ENCODE measurements at places on chromosomes 11 and 22.

DNA sequence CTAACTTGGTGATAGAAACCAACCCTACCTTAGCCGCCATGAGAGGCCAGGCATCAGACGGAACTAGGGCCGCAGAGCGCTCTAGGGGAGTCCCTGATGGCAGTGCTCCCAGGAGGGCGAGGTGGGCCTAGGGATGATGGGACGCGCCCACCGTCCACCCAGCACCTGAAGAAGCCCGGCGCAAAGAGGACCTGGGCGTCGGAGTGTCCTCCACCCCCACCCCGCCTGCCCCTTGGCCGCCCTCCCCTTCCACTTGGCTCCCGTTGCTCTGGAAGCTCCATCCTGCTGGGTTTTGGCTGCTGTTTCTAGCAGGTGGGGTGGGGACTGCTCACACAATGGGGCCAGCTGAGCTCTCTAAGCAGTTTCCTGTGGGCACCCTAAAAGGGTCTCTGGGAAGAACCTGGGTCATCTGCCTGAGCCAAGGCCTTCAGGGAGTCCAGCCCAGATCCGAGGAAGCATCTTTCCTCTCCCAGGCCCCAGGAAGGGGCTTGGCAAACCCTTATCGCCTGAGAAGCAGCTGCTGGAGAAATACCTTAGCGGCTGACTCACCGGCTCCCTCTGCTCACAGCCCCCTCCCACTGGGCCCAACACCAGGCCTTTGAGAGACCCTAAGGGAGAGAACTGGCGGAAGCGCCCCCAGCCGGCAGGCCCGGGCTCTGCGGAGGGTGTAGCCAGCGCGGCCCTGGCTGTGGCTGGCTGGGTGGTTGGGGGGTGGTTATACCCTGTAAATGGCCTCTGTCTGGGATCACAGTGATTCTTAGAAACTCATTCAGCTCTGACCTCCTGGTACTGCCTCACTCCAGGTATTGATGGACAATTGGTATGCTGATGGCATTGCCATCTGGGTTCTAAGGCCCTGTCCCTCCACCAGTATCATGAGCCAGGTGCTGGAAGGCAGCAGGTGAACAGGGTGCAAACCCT lies 19.3 kb downstream of the CREB3L1 start:
- DNase-seq: peak; percentile 90

- no peak for DNase-seq
Measured at GRCh38 chr22:23357053-23357452, 176.7 kb downstream of the BCR start.

DNA sequence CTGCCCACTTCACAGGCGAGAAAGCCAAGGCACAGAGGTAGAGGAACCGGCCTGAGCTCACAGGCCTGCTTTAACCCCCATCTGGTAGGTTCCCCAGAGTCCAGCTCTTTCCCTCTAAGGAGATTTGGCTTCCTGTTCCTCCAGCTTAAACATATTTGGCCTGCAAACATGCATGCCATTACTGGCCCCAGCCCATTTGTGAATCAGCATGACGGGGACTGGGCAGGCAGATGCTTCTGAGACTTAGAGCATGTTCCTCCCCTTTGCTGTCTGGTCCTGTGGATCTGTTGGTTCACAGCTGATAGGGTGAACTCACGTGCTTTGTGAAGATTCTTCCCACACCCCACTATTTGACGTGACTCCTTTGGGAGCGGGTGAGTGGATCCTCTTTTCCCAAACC lies 12.6 kb downstream of the CHST1 start:
- DNase-seq: peak; percentile 83

DNA sequence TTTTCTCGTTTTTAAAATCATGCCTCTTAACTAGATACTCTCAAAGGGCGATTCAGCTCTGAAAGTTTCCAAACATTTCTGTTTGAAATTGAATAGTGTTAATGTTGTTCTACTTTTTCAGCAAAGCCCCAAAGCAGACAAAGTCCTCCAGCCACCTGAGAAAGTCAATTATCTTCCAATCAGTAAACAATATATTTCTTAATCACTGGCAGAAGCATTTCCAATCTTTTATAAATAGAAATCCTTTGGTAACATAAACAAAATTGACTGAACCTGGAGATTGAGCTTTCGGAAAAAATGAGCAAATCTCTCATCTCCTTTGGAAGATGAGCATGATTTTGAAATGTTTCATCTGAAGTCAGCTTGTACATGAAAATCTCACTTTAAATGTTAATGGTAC lies 84.4 kb upstream of the FIBIN start:
- DNase-seq: no peak

- no peak for DNase-seq
Measured at GRCh38 chr11:55655096-55655495, 6.9 kb upstream of the OR4C6 start.

GRCh38 chr11:86291466-86292262 lies 10.4 kb upstream of the HIKESHI start:
- peak; percentile 48 for DNase-seq

GRCh38 chr11:72361321-72361720 lies 73.0 kb downstream of the CLPB start:
- no peak for DNase-seq
